ENCODE measurements at places on chromosomes 13 and 19.

- DNase-seq = no peak
These were observed 10.4 kb upstream of the GIPR start for GRCh38 chr19:45657520-45658167.

DNA sequence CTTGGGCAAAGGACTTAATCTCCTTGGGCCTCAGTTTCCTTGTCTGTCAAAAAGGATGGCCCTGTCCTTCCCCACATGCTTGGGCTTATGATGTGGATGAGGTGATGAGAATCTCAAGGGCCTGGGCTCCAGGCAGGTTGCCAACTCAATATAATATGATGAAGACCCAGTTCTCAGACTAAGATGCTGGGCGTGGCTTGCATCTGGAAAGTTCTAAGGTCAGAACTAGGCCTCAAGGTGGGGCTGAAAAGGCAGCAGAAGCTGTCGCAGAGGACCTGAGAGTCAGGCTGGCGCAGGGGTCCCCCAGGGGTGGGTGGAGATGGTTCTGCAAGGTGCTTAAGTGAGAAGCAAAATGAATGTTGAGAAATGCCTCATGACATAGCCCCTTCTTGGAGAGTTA, 58.8 kb downstream of the RGCC start:
- DNase-seq = no peak

GRCh38 chr13:61592489-61592888, 176.8 kb upstream of the PCDH20 start:
- no peak for DNase-seq

DNA sequence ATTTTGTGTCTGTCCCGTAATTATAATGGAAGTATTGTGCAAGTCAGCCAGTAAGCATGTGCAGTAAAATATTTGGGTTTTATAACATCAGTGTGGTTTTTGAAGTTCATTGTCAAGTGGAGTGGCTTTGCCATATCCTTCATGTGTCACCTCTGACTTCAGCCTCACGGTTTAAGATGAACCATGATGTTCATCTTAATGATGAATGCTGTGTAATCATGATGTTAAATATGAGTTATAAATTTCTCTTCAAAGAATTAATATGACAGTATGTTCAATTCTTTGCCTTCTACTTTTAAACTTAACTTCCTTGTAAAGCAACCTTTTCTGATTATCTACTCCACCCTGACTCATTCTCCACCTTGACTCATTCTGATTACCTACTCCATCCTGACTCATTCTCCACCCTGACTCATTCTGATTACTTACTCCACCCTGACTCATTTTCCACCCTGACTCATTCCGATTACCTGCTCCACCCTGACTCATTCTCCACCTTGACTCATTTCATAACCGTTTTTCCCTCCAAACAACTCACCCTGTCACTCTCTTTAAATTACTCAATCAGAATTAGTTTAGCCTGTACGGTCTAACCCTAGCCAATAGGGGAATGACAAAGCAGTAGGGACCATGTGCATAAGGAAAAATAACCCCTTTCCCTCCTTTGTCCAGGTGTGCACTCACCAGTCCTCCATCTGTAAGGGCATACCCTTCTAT, 50.3 kb upstream of the ANKRD10 start:
- no peak for DNase-seq

GRCh38 chr19:35414442-35414841, 33.6 kb upstream of the FFAR2 start:
- DNase-seq = no peak

DNA sequence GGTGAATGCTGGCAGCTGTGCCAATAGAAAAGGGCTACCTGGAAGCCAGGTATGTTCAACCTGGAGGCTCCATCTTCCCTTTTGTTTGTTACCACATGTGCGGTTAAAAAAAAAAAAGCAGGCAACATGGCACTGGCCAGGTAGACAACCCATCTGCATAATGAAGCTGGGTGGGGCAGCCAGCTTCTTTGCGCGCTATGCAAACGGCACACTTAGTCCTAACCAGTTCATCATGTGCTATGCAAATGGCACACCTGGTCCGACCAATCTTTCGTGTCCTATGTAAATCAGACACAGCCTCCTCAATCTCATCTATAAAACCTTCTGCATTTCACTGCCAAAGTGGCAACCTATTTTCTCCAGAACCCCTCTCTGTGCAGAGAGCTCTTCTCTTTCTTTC, 11.3 kb upstream of the IGSF23 start:
- no peak for DNase-seq

DNA sequence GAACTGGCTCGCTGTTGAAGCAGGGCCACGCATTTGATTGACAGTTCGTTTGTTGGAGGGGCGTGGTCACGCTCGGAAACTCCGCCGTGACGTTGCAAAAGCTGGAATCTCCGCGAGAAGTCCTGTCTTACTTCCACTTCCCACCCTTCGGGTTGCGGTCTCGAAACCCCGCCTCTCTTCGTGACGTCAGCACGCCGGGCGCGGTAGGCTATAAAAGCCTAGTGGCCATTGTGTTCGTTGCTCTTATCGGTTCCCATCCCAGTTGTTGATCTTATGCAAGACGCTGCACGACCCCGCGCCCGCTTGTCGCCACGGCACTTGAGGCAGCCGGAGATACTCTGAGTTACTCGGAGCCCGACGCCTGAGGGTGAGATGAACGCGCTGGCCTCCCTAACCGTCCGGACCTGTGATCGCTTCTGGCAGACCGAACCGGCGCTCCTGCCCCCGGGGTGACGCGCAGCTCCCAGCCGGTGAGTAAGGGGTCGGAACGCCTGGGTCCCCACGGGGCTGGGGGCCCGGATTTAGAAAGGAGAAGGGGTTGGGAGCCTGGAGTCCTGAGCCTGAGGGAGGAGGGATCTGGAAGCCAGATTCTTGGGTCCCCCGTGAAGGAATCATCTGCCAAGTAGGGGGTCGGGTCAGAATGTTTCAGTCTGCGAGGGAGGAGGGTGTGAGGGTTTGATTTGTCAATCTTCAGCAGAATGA, at the start of gene PPP1R15A:
TSS of gene PPP1R15A (plus strand) at position 240 of the 702 bp plus-strand sequence. CDS start 813 bp downstream, outside the sequence.
- DNase-seq = peak; percentile 99

- no peak for DNase-seq
These were observed 11.8 kb downstream of the NLRP12 start for GRCh38 chr19:53812335-53812734.

- no peak for DNase-seq
These were observed at the start of gene ZNF587B for GRCh38 chr19:57830071-57830602. Gene ZNF587B, plus strand, starts transcription at chr19:57830299. Its CDS starts 230 bp downstream, at chr19:57830529.

- no peak for DNase-seq
These were observed 39.5 kb downstream of the SIAH3 start for GRCh38 chr13:45811891-45812694.

DNA sequence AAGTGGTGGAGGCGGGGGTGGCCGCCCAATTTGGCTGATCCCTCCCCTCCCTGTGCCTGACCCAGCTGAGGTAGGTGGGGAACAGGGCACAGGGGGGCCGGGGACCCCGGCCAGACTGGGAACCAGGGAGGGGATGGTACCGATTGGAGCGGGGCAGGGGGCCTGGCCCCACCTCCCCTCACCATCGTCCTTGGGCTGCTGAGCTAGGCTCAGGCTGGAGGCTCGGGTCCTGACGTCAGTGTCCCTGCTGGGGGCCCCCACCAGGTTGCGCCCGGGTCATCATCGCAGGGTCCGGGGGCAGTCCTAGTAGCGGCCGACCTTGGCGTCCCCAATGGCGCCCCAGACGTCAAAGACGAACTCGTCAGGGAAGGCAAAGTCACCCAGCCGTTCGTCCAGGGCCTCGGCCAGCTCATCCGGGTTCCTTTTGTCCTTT, 3.0 kb upstream of the PTGER1 start:
- DNase-seq = no peak

GRCh38 chr13:32170841-32171240, 139.3 kb downstream of the FRY start:
- DNase-seq = no peak
